ENCODE measurements at places on chromosomes 4 and X.

- no peak for DNase-seq
These were observed at the start of gene USP51 for GRCh38 chrX:55489314-55490009. TSS of gene USP51 (minus strand) at chrX:55489848. CDS start at chrX:55488939, 909 bp downstream.

GRCh38 chr4:121096191-121096590 is 23.9 kb upstream of the NDNF start:
- no peak for DNase-seq

DNA sequence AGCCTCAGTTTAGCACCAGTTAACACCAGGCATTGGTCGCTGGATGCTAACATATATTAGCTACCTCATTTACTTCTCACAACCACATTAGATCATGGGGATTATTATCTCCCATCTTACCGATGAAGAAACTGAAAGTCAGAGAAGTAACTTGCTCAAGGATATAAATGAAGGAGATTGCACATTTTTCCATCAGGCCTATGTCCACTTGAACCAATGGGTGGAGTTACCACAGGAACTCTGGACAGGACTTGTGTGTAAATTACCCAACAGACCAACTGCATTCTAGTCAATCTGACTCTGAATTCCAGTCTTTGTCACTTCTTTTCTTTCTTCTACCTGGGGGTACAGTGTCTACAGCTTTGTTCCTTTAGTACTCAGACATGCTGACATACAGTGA is 1.8 kb downstream of the LNX1 start:
- DNase-seq = no peak

DNA sequence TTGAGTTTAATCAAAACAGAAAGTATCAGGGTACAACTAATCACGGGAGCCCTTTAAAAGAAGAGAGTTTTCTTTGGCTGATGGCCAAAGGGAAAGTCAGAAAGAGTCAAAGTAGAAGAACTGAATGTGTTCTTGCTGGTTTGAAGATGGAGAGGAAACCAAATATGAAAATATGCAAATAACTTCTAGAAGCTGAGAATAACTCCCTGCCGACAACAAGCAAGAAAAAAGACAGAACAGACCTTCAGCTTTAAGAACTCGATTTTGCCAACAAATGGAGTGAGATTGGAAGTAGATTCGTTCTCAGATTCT is 903.8 kb downstream of the STIM2 start:
- no peak for DNase-seq

DNA sequence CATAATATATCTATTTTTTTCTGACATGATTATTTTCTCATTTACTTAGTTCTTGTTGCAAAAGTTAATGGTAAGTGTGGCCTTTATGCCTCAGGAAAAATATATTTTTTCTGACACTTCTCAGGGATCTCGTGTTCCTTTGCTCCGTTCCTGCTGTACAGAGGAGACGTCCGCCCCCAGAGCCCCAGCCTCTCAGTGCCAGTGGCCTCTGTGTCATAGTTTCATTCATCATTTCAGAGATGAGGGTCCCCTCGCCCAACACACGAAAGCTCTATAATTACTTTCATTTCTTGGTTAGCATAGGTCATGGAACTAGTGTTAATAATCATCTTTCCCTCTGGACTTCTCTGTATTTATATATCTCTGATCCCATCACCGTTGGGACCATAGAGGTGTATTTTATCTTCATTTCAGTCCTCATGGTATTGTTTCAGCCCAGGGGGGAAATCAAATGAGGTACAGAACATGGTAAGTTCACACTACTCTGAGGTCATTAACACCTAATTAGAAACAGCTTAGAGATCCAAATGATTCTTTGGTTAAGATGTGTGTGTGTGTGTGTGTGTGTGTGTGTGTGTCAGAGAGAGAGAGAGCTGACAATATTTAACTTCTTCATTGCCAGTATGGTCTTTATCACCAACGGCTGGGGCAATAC is 631.1 kb upstream of the TENM3 start:
- no peak for DNase-seq

GRCh38 chr4:43244688-43245382 is 352.3 kb downstream of the GRXCR1 start:
- DNase-seq = no peak

- no peak for DNase-seq
These were observed 243.8 kb downstream of the PPP3CA start for GRCh38 chr4:101103381-101104142.

- no peak for DNase-seq
These were observed 288.7 kb downstream of the PRDM5 start for GRCh38 chr4:120633810-120634209.

- no peak for DNase-seq
These were observed 486.0 kb upstream of the CTSO start for GRCh38 chr4:156439576-156440200.

GRCh38 chr4:175378372-175378771 is 433.7 kb downstream of the GPM6A start:
- DNase-seq = no peak

GRCh38 chr4:13912966-13913365 is 285.4 kb upstream of the BOD1L1 start:
- no peak for DNase-seq

GRCh38 chr4:80006935-80007744 is 65.9 kb downstream of the ANTXR2 start:
- DNase-seq = no peak

GRCh38 chrX:111914398-111915090 is 38.6 kb downstream of the TRPC5OS start:
- DNase-seq = no peak

DNA sequence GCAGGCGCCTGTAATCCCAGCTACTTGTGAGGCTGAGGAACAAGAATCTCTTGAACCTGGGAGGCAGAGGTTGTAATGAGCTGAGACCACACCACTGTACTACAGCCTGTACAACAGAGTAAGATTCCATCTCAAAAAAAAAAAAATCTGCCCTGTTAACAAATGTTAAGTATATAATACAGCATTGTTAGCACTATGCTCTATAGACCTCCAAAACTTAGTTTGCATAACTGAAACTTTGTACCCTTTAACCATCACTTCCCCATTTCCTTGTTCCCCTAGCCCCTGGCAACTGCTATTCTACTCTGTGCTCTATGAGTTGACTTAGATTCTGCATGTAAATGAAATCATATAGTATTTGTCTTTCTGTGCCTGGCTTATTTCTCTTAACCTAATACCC is 76.7 kb downstream of the TAB3 start:
- DNase-seq = no peak

GRCh38 chrX:16825264-16826035 is 39.2 kb downstream of the TXLNG start:
- DNase-seq = no peak

DNA sequence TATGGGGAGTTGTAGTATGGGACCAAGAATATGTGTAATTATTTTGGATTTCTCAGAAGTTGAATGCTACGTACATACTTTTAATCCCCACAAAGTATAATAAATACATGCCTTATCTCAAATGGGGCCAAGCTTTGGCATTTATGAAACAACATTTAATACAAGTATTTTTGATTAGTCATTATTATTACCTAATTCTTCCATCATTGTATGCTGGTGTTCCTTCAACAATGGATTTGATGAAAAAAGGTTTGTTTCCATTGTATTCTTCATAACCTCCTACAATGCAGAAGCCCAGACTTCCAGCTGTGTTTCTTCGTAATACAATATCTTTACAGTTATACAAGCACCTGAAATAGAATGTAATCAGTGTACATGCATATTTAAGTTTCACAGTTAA is 83.8 kb downstream of the FIP1L1 start:
- no peak for DNase-seq

DNA sequence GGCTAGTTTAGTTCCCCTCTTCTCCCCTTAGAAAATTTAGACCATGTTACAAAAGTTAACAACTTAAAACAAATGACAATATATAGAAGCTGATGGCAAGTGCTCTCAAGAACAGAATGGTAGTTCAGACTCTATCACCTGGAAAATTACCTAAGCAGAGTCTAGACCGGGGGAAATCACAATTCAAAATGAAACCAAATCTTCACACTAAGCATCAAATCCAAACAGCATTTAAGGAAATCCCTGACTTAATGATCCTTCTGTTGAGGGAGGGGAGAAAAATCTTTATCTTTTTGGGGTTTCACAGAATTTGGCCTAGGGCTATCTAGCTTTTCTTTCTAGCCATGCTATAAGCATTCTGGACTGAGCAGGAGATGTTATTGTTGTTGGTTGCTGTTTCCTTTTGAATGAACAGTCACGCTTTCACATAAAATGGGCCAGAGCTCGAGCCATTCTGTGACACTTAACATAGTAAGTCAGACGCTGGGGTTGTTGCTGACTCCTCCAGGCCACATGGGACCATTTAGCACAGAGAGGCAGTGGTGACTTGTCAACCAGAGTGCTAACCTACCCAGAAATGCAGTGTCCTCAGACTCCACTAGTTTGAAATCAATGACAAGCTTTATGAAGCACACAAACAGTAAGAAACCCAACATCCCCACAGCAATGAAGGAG is 16.0 kb upstream of the LSM6 start:
- no peak for DNase-seq

GRCh38 chr4:71593311-71593710 is 190.6 kb downstream of the GC start:
- no peak for DNase-seq

DNA sequence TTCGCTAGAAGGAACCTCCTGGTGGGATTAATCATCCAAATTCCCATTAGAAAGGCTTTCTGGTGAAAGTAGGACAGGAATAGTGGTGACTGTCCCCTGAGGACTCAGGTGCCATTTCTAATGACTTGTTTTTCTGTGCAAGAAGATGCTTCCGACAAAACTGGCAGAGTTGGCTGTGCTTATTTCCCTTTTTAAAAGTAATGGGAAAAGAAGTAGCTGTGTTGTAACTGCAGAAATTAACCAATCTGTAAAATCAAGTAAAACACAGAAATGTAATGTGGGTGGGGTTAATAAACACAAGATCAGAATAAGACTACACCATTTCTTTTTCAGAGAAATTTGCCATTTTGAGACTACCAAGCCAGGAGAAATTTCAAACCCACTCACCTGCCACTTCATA is 55.0 kb upstream of the FAM9B start:
- DNase-seq = no peak

- DNase-seq = peak; percentile 1
These were observed 1.8 kb upstream of the GABRQ start for GRCh38 chrX:152635941-152636340.

DNA sequence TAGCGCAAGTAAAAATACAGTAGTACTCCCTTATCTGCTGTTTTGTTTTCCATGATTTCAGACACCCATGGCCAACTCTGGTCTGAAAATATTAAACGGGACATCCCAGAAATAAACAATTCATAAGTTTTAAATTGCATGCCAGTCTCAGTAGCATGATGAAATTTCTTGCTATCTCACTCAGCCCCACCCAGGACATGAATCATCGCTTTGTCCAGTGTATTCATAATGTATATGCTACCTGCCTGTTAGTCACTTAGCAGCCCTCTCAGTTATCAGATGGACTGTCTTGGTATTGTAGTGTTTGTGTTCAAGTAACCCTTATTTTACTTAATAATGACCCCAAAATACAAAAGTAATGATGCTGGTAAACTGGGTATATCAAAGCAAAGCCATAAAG is 158.2 kb upstream of the DDIT4L start:
- DNase-seq = no peak

DNA sequence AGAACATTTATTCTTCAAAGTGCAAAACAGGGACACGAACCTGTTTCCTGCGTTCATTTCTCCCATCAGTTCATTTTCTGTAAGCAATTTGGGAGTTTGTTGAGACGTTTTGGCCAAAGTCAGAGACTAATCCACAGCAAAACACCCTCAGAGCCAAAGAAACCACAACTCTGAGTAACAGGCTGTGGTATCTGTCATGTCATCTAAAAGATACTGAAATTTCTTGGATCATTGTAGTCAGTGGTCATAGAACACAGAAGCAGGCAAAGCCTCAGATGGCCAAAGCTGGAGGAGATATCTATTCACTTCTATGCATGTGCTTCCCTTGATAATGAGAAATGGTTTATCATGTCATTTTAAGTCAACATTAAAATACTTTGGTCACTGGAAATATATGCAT is 485.6 kb upstream of the GALNT7 start:
- peak; percentile 7 for DNase-seq

GRCh38 chrX:131729295-131729694 is 185.4 kb downstream of the OR13H1 start:
- DNase-seq = no peak

DNA sequence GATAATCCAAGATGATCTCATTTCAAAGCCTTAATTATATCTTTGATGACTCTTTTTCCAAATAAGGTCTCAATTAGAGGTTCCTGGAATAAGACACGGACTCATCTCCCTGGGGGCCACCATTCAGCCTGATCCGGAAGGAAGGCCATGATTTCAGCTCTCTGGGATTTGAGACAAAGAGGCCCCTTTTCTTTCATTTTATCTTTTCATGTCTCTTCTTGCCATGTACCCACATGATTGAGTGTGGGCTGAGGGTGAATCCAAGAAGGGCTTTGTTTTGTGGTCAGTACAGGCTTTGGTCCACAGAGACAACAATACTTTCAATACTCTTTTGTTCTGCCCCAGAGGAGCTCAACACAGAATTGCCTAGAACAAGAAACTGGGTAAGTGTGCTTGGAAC is 261.2 kb downstream of the TRIML1 start:
- no peak for DNase-seq

GRCh38 chr4:151227731-151228130 is 49.2 kb upstream of the PRSS48 start:
- no peak for DNase-seq

DNA sequence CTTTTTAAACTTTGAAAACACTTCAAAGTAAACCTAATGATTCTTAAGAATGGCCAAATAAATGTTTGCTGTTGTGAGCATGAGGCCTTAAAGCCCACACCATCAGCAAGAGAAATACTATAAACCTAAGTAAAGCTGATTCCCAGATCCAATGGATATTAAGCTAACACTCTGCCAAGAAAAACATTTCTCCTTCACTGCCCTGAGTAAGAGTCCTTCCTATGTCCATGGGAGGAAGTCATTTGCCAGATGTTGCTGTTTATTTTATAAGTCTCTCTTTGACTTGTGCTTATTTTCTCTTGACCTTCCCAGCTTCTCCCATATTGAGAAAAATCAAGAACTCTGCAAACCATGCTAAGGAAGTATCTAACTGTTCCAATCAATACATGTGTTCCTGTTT is 154.3 kb upstream of the EDNRA start:
- DNase-seq = no peak

GRCh38 chrX:45527834-45528233 is 327.2 kb upstream of the DIPK2B start:
- DNase-seq = no peak

DNA sequence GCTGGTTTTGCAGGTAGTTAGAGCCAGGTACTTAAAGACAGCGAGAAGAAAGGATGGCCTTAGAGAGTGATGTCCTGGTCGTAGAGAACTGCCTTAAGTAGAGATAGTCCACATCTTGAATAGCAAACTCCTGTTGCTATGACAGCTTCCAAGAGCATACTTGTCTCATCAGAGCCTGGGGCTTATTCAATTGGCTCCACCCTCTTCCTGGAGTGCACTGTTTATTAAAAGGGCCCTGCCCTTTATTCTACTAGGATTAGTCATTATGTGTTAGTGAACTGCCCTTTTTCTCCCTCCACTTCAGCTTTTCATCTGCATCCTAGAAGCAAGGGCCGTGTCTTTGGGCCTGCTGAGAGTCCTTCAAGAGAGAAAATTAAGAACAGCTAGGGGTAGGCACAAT is 94.5 kb upstream of the EOLA2 start:
- no peak for DNase-seq

- no peak for DNase-seq
These were observed 264.2 kb downstream of the CAMK2D start for GRCh38 chr4:113497154-113497884.

- DNase-seq = no peak
These were observed 18.8 kb upstream of the SMIM14 start for GRCh38 chr4:39657465-39657864.

All from AG04449 (cell line).